Activated naive CD4-positive, alpha-beta T cell treated with anti-CD3 and anti-CD28 coated beads for 36 hours (primary cell): ENCODE measurements at places on chromosomes 16 and 17. TPM values are rescaled to one million over a fixed set of nuclear protein-coding genes. Genes with fewer than 3 reads are reported as not detected.

DNA sequence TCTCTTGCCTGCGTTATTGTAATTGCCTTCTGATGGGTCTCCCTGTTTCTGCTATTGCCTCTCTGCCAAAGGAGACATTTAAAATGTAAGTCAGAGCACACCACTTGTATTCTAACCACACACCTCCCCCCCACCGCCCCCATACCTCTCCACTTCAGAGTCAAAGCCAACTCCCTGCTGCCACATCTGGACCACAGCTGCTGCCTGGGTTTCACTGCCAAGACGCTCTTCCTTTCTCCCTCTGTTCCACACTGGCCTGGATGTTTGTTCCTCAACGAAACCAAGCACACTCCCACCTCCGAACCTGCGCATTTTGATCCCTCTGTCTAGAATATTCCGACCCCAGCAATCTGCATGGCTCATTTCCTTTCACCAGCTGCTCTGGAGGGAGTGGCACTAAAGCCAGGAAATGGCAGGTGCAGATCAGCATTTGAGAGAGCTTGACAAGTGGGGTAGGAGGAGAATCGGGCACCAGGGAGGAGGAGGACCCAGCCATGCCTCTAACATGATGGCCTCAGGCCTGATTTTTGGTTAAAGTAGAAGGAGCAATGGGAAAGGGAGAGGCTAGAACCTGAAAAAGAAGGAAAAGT lies 92.4 kb upstream of the HS3ST2 start:
- peaks cover 7% of the 10 kb centered on the region for H3K27me3 ChIP-seq
- no peak for DNase-seq
- no peak overlapping the region for H3K27ac ChIP-seq
- no peaks in the 10 kb centered on the region for H3K36me3 ChIP-seq

- DNase-seq, result no peak
- no peak overlapping the region for H3K4me3 ChIP-seq
- H3K4me1 ChIP-seq, result peaks cover 8% of the 10 kb centered on the region
- no peak overlapping the region for H3K27ac ChIP-seq
- H3K27me3 ChIP-seq, result peaks cover 35% of the 10 kb centered on the region
- H3K36me3 ChIP-seq, result peaks cover 2% of the 10 kb centered on the region
These were observed 4.2 kb upstream of the CDH1 start for GRCh38 chr16:68732741-68733399.

GRCh38 chr16:28081391-28081968 lies 18.0 kb upstream of the GSG1L start:
- H3K4me1 ChIP-seq, result no peaks in the 10 kb centered on the region
- H3K36me3 ChIP-seq, result no peaks in the 10 kb centered on the region
- H3K4me3 ChIP-seq, result no peak overlapping the region
- H3K27me3 ChIP-seq, result no peaks in the 10 kb centered on the region

DNA sequence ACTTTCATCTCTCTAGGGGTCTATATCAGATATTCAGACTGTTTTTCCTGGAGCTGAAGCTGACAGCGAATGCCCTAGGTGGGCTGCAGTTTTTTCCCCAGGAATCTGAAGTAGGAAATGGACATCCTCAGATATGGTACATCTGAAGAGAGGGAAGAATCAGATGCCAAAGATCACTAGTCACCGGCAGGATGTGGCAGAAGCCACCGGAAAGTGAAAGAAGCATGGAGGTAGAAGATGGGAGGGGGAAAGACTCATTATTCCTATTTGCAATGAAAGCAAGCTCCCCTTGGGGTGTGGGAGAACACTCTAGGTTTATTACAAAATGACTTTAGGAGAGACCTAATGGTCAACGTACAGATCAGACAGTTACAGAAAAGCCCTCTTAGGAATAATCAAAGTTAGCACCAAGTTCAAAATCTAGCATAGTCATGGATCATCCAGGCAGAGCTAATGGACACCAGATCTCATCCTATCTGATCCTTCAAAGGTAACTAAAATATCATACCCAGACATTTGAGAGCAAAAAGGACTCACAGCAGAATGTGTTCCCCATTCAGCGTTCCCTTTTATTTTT lies 110.7 kb downstream of the HS3ST3A1 start:
- peaks cover 4% of the 10 kb centered on the region for H3K4me1 ChIP-seq
- H3K36me3 ChIP-seq, result no peaks in the 10 kb centered on the region
- peaks cover 13% of the 10 kb centered on the region for H3K27me3 ChIP-seq
- H3K4me3 ChIP-seq, result no peak overlapping the region
- H3K27ac ChIP-seq, result no peak overlapping the region

- DNase-seq, result no peak
- no peak overlapping the region for H3K27ac ChIP-seq
- H3K36me3 ChIP-seq, result no peaks in the 10 kb centered on the region
- no peak overlapping the region for H3K4me3 ChIP-seq
These were observed 3.4 kb downstream of the KRT32 start for GRCh38 chr17:41463746-41464145.

DNA sequence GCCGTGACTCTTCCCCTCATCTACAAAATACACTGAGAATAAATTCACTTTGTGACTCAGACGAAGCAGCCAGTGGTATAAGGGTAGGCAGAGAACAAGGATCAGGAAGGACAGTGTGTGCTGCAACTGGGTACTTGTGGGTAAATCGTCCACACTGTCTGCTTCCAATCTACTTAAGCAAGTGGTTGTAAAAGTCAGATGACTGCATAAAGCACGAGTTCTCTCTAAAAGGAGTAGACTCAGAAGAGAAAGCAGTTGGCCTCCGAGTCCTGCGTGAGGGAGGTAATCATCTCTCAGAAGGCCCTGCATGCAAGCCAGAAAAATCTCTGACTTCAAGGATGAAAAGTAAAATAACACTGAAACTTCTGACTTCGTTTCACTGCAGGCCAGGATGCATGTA lies 43.1 kb downstream of the ANKFY1 start:
- H3K4me3 ChIP-seq, result no peak overlapping the region
- no peak for DNase-seq
- peaks cover 8% of the 10 kb centered on the region for H3K36me3 ChIP-seq
- H3K4me1 ChIP-seq, result peaks cover under 1% of the 10 kb centered on the region

- H3K27me3 ChIP-seq, result no peaks in the 10 kb centered on the region
- DNase-seq, result no peak
- H3K4me3 ChIP-seq, result no peak overlapping the region
- H3K36me3 ChIP-seq, result peaks cover 2% of the 10 kb centered on the region
These were observed 39.4 kb upstream of the ZC3H18 start for GRCh38 chr16:88530858-88531203.

- peaks cover 6% of the 10 kb centered on the region for H3K27me3 ChIP-seq
- no peak overlapping the region for H3K27ac ChIP-seq
- H3K4me1 ChIP-seq, result no peaks in the 10 kb centered on the region
- no peak overlapping the region for H3K4me3 ChIP-seq
- DNase-seq, result no peak
These were observed 17.0 kb downstream of the BTBD17 start for GRCh38 chr17:74344658-74345057.

DNA sequence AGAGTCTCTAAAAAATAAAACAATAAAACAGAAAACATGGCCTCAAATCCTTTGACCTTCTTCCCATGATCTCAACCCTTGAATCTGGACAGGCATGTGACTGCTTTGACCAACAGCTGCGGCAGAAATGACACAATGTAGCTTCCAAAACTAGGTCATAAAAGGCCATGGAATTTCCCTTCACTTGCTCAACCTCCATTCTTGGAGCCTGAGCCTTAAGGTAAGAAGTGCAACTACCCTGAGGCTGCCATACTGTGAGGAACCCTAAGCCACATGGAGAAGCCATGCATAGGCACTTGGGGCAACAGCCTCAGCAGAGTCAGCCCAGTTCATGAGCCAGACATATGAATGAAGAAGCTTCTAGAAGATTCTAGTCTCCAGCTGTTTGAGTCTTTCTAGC lies 75.7 kb upstream of the BRD7 start:
- H3K27ac ChIP-seq, result no peak overlapping the region
- H3K27me3 ChIP-seq, result no peaks in the 10 kb centered on the region
- H3K4me3 ChIP-seq, result no peak overlapping the region
- no peak for DNase-seq
- peaks cover 5% of the 10 kb centered on the region for H3K4me1 ChIP-seq
- peaks cover 4% of the 10 kb centered on the region for H3K36me3 ChIP-seq

- H3K4me3 ChIP-seq, result no peak overlapping the region
- DNase-seq, result peak; percentile 37
- H3K27ac ChIP-seq, result no peak overlapping the region
- H3K4me1 ChIP-seq, result no peaks in the 10 kb centered on the region
These were observed 38.2 kb upstream of the PIRT start for GRCh38 chr17:10875984-10876555.

DNA sequence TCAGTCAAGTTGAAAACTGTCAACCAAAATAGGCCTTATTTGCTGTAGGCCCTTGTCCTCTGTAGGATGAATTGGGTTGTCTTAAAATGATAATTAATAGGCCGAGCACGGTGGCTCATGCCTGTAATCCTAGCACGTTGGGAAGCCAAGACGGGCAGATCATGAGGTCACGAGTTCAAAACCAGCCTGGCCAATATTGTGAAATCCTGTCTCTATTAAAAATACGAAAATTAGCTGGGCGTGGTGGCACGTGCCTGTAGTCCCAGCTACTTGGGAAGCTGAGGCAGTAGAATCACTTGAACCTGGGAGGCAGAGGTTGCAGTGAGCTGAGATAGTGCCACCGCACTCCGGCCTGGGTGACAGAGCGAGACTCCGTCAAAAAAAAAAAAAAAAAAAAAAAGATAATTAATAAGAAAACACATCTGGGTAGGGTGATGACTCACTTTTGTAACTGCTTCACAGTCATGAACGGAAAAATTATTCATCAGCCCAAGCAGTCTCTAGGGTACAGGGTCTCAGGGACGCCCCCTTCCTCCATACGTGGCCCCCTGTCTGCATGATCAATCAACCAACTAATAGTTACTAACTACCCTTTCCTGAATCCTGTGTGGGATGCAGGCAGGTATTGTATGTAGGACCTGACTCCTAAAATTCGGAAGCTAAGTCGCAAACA lies 137.0 kb upstream of the RCVRN start:
- no peaks in the 10 kb centered on the region for H3K36me3 ChIP-seq
- H3K4me1 ChIP-seq, result no peaks in the 10 kb centered on the region
- no peak for DNase-seq

GRCh38 chr17:16001226-16001897 lies 1.7 kb downstream of the TTC19 start:
- DNase-seq, result no peak
- H3K4me1 ChIP-seq, result peaks cover 23% of the 10 kb centered on the region
- H3K4me3 ChIP-seq, result peak overlapping the region; percentile 81
- peaks cover 39% of the 10 kb centered on the region for H3K36me3 ChIP-seq
- no peaks in the 10 kb centered on the region for H3K27me3 ChIP-seq

DNA sequence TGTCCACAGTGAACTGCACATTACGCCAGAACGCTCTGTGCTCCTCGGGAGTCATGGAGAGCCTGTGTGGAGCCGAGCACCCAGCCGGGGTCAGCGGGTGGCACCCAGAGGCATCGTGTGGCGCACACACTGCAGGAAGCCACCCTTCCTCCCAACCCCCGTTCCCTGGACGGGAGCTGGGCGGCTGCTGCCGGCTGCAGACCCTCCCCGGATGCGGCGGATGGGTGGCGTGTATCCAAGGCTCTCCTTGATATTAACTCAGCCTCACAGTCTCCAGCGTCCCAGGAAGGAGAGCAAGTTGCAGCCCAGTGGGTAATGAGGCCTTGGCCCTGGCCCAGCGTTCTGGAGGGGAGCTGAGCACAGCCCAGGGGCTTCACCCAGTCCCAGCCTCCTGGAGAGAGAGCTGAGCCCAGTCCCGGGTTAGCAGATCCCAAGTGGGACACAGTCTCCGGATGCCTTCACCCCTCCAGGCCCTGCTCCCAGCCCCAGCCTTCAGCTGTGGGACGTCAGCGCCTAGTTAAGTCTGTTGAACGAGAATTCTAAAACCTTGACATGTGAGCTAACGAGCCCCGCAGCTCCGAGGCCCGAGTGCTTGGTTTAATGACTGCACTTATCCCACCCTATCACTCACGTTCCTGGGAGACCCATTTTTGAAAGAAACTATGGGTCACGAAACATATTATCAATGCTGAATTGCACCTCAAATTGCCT lies 86.6 kb downstream of the TBC1D16 start:
- no peaks in the 10 kb centered on the region for H3K36me3 ChIP-seq
- no peaks in the 10 kb centered on the region for H3K27me3 ChIP-seq
- no peaks in the 10 kb centered on the region for H3K4me1 ChIP-seq
- no peak for DNase-seq
- no peak overlapping the region for H3K27ac ChIP-seq
- no peak overlapping the region for H3K4me3 ChIP-seq

DNA sequence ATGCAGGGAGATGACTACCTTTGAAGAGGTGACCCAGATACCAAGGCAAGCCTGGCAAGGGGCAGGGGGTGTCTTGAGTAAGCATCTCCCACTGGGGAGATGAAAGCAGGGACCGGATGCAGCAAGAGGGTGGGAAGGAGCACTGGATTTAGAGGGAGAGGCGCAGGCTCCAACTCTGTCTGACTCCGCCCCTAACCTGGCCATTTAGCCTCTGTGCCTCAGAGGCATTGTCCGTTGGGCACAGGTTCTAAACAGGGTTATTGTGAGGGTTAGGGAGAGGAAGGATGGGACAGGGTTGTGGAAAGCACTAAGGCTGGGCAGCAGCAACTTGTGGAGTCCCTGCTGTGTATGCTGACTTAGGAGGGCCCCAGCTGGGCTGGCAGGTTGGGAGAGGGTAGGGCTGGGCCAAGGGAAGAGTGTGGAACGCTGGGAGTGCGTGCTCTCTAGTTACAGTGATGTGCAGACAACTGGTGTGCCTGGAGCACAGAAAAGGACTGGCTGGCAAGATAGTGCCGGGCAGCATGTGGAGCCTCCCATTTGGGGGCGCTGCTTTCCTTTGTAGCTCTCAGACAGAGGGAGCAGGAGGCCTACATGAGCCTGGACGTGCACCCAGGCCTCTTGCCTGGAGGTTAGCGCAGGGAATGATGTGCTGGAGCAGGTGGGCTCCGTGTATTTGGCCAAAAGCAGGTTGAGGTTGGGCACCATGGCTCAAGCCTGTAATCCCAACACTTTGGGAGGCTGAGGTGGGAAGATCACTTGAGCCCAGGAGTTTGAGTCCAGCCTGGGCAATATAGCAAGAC lies 26.2 kb downstream of the TBX2 start:
- no peak overlapping the region for H3K4me3 ChIP-seq
- H3K36me3 ChIP-seq, result no peaks in the 10 kb centered on the region
- H3K4me1 ChIP-seq, result no peaks in the 10 kb centered on the region
- H3K27ac ChIP-seq, result no peak overlapping the region

MMP25 gene
- 0.29 TPM for total RNA-seq

KRTAP2-1 gene
- not detected for total RNA-seq

GRIN2C gene
- not detected for total RNA-seq

TP53TG3B gene
- not detected for total RNA-seq
